GM23338 (cell line): ENCODE measurements at places on chromosomes 6 and 20. TPM values are rescaled to one million over a fixed set of nuclear protein-coding genes. Genes with fewer than 3 reads are reported as not detected.

The PDE7B gene
- total RNA-seq, result 0.07 TPM in 1 of 2 replicates, not detected in the other

DNA sequence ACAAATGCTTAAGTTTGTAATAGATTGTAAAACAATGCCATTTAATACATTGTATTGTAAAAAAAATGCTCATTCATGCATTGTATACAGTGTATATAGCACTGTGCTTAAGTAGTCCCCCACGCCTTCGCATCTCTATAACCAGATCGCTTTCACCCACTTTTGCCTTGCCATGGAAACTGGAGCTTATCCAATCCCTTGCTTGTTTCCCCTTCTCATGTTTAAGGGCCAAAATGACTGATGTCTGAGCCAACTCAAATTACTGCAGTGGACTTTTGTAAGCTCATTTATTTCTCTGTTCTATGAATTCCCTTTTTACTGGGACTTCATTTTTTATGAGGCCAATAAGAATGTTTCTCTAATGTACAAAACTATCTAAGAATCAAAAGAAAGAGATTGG lies 730.9 kb upstream of the GJE1 start:
- H3K36me3 ChIP-seq, result peaks cover under 1% of the 10 kb centered on the region; the same call in 1 of the 2 replicates
- no peak overlapping the region for H3K27ac ChIP-seq
- DNase-seq, result no peak
- no peaks in the 10 kb centered on the region for H3K4me1 ChIP-seq
- H3K4me3 ChIP-seq, result no peak overlapping the region

The BANF2 gene
- not detected in 2 replicates for total RNA-seq

DNA sequence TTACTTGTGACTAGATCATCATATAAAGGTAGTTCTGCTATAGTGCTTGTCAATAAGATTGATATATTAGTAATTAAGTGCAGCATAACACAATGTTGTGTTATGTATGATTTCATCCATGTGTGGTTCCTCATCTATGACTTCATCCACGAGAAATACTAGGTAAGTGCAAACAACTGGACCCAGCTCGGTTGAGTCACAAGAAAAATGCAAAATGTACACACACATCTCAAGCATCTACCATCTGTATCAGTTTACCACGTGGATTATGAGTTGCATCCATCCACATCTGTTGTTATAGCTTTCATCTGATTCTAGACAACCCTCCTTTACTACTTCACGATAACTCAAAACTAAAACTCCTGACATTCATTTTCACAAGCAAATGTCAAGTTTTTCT lies 517.0 kb upstream of the CITED2 start:
- H3K4me1 ChIP-seq, result peaks cover 29% of the 10 kb centered on the region
- no peaks in the 10 kb centered on the region for H3K27me3 ChIP-seq
- no peaks in the 10 kb centered on the region for H3K36me3 ChIP-seq

The C20orf144 gene
- total RNA-seq, result 0.66 TPM in 1 of 2 replicates, not detected in the other

DNA sequence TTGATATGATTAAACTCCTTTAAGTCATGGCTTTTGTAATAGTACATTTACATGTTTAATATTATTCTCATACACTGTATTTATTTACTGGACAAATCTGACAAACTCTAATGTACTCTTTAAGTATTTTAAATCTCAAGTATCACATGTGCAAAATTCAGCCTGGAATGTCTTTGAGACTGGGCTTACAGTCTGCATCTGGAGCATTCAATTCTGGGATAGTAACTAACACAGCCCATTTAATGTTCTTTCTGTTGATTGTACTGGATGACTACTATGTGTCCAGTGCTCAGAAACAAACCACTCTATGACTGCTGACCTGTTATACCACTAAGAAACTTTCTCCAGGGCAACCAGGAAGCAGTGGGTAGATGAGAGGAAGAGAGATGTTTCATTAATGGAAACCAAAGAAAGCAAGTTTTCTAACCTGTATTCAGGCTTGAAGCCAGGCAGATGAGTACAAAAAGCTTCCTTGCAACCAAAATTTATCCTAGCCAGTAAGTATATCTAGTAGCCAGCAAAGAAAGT lies 26.8 kb downstream of the FBXL4 start:
- H3K4me3 ChIP-seq, result no peak overlapping the region
- no peak overlapping the region for H3K27ac ChIP-seq
- H3K27me3 ChIP-seq, result no peaks in the 10 kb centered on the region
- DNase-seq, result no peak

DNA sequence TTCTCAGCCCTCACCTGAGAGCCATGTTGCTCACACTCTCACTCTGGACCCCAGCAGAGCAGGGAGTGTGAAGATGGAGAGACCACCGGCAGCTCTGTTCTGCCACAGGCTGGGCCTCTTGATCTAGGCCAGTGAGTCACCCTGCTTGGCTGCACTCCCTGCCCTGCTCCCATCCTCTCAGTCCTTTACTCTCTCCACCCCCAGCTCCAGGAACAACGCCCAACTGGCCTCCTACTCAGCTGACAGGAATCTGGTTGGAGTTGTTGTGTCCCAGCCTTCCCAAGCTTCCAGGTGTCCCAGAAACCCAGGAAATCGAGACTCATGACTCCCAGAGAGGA lies at the start of gene PSORS1C1:
Gene PSORS1C1, plus strand, starts transcription at position 260 of the 338 bp plus-strand sequence. CDS start 14,833 bp downstream, outside the sequence.
- H3K4me3 ChIP-seq, result no peak within 1 kb of the TSS
- no peaks in the 10 kb centered on the region for H3K36me3 ChIP-seq
- peak; percentile 24 for DNase-seq
- H3K4me1 ChIP-seq, result peaks cover 16% of the 10 kb centered on the region
- H3K27me3 ChIP-seq, result no peaks in the 10 kb centered on the region

DNA sequence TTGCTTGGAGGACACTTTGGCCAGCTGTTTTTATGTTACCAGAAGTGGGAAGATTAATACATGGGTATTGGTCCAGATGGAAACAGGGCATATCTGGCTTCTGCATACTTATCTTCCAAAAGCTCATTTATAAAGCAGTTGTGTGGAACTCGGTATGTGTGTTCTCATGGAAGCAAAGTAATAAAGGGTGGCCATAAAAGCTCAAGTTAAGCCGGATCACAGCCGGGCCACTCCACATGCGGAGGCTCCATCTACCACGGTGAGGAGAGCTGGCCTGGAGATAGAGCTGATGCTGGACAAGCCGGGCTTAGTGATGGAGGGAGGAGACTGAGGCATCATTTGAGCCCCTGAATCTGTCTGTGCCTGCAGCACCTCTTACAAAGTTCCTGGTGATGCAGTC lies 38.6 kb upstream of the KIF16B start:
- H3K27ac ChIP-seq, result no peak overlapping the region
- no peaks in the 10 kb centered on the region for H3K27me3 ChIP-seq
- no peaks in the 10 kb centered on the region for H3K4me1 ChIP-seq
- no peaks in the 10 kb centered on the region for H3K36me3 ChIP-seq
- no peak for DNase-seq

- H3K4me1 ChIP-seq, result no peaks in the 10 kb centered on the region; the same call in 1 of the 2 replicates
- no peak within 1 kb of the TSS for H3K27ac ChIP-seq
- peaks cover 46% of the 10 kb centered on the region for H3K27me3 ChIP-seq
- DNase-seq, result peak; percentile 94
Measured at GRCh38 chr20:3239026-3239866, at the start of gene SLC4A11. Gene SLC4A11, minus strand, starts transcription at chr20:3239190. Its CDS starts 53 bp downstream, at chr20:3239137.
